CD4-positive, alpha-beta T cell treated with Interleukin-6 for 4 hours (primary cell): ENCODE measurements at places on chromosomes 4 and X.

DNA sequence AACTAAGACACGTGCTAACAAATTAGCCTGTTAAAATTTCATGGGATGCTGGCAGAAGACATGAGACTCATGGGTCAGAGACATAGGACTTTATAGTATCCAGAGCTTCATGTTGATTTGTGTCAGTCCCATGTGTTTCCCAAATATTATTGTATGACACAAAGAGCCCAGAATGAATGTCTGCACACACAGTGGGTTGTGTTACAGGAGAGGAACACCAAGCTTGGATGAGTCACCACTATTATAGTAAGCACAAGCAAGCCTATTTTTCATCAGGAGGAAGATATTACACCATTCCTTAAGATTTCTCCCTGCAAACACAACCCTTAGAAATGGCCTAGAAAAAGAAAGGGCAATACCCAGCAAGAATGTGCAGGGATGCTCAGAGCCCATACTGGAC, 15.4 kb downstream of the BBS12 start:
- no peak for DNase-seq

- DNase-seq: no peak
These were observed 85.9 kb upstream of the NKX1-1 start for GRCh38 chr4:1492142-1492457.

GRCh38 chr4:62288808-62289541, 1088.8 kb downstream of the ADGRL3 start:
- DNase-seq: no peak

GRCh38 chrX:118156953-118157608, 40.5 kb upstream of the KLHL13 start:
- DNase-seq: no peak

GRCh38 chr4:21192367-21192766, 492.1 kb downstream of the PACRGL start:
- no peak for DNase-seq

GRCh38 chr4:116328261-116328860, 757.0 kb downstream of the TRAM1L1 start:
- no peak for DNase-seq

- DNase-seq: no peak
These were observed 32.1 kb downstream of the RAP1GDS1 start for GRCh38 chr4:98293104-98293887.

DNA sequence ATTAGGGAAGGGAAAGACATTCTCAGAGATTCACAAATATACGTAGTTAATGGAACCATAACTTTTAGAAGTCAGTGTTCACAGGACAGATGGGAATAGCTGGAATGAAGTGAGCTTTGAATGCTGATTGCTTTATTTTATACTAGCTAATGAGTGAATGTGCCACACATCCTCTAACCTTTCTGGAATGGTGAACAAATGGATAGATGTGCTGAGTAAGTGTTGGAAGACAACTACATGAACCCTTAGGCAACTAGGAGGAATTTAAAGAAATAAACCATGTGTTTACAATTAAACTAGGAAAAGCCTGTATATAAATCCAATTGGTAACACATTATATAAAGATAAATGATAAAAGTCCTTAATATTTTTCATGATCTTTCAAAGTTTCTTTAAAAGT, 91.6 kb upstream of the LIMCH1 start:
- no peak for DNase-seq

GRCh38 chrX:31546126-31546525, 474.3 kb upstream of the FTHL17 start:
- no peak for DNase-seq

DNA sequence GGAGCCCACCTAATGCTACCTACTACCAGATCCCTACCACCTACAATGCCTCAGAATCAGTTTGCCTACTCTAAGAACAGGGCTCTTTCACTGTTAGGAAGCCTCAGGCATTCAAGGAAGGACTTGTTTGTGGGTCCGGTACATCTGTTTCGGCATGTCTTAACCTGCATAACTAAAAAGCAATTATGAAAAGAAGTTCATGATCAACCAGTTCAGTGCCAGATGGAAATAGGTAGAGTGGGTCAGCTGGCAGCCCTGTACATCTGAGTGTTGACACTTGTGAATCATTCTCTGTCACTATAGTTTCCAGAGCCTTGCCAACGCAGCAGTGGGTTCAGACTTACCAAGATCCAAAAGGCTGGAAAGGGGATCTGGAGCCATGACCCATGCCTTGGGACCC, 3.3 kb downstream of the TMEM185A start:
- no peak for DNase-seq

DNA sequence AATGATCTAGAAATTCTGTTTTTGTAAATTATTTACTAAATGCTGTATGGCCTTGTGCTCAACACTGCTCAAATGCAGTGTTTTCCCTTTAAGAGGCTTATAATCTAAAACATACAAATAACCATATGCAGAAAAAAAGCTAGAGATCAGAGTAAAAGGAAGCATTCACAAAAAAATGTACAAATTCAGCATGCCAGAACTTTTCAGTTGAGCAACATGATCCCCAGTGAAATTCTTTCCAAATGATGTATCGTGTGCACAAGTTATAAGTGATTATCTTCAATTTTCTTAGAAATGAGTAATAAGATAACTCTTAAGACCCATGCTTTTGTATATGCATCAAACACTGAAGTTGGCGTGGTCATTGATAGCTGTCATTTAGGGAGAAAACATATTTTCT, 5.0 kb downstream of the GPC3 start:
- DNase-seq: no peak

- DNase-seq: no peak
These were observed 99.4 kb downstream of the GPR82 start for GRCh38 chrX:41823402-41823801.

- no peak for DNase-seq
These were observed 196.9 kb downstream of the NSUN7 start for GRCh38 chr4:40946652-40947051.

- no peak for DNase-seq
These were observed 104.5 kb downstream of the SORCS2 start for GRCh38 chr4:7296661-7297335.

DNA sequence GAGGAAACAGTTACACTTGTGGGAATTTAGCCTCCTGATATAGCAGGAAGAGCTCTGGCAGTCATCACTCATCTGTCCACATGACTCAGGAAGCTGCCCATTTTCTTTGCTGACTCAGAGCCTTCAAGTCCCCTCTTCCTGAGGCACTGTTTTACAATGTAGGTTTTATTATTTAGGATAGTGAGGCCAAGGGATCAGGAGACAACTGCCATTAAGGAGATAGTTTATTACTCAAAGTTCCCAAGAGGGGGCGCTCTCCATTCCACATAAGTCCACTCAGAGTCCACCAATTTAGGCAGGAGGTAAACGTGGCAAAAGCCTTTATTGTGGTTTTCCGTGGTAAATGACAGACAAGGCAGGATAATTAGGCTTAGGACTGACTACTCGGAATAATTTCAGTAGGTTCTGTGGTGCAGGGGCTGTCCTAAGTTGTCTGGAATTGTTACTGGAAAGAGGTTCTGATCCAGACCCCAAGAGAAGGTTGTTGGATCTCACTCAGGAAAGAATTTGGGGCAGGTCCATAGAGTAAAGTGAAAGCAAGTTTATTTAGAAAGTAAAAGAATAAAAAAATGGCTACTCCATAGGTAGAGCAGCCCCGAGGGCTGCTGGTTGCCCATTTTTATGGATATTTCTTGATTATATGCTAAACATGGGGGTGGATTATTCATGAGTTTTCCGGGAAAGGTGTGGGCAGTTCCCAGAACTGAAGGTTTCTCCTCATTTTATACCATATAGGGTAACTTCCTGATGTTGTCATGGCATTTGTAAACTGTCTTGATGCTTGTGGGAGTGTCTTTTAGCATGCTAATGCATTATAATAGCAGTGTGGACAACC, 96.0 kb upstream of the RAB40AL start:
- DNase-seq: no peak

GRCh38 chr4:108130955-108131354, 37.8 kb downstream of the LEF1 start:
- no peak for DNase-seq

- DNase-seq: no peak
These were observed 38.1 kb upstream of the ARSH start for GRCh38 chrX:2967998-2968909.
